ENCODE measurements at places on chromosomes 11 and 22. TPM values are rescaled to one million over a fixed set of nuclear protein-coding genes. Genes with fewer than 3 reads are reported as not detected.

FUT4 gene
- 1.0 TPM for total RNA-seq

MMP12 gene
- not detected for total RNA-seq

RBMXL2 gene
- total RNA-seq: not detected

C1QTNF5 gene
- total RNA-seq: 35.5 TPM

TEX12 gene
- not detected for total RNA-seq

CDCA5 gene
- total RNA-seq: 0.81 TPM

ZNF215 gene
- 0.13 TPM for total RNA-seq

RBX1 gene
- total RNA-seq: 60.8 TPM

TBX10 gene
- total RNA-seq: not detected

BACE1 gene
- total RNA-seq: 17.7 TPM

DCHS1 gene
- 11.4 TPM for total RNA-seq

CRYBB2 gene
- total RNA-seq: not detected

CASP12 gene
- total RNA-seq: 0.52 TPM

FGF19 gene
- total RNA-seq: not detected

EIF3D gene
- total RNA-seq: 88.6 TPM

APOBEC3C gene
- 53.8 TPM for total RNA-seq

CLDN5 gene
- 74.1 TPM for total RNA-seq

MUC5AC gene
- total RNA-seq: not detected

TCN1 gene
- not detected for total RNA-seq

TENM4 gene
- 5.2 TPM for total RNA-seq

SCGB1D2 gene
- not detected for total RNA-seq

ZP1 gene
- total RNA-seq: 0.95 TPM

CCDC15 gene
- total RNA-seq: 0.25 TPM

BATF2 gene
- 1.5 TPM for total RNA-seq

TREH gene
- total RNA-seq: not detected

Measured in heart left ventricle (tissue), 16 donors.